ENCODE measurements at places on chromosomes 1 and 21. TPM values are rescaled to one million over a fixed set of nuclear protein-coding genes. Genes with fewer than 3 reads are reported as not detected.
A peak's percentile ranks its signal among the peaks of the same experiment; 100 is the strongest.

- no peak overlapping the region for H3K27ac ChIP-seq
- DNase-seq = no peak
- no peaks in the 10 kb centered on the region for H3K36me3 ChIP-seq
- H3K27me3 ChIP-seq = no peaks in the 10 kb centered on the region
Measured at GRCh38 chr1:89780721-89781120, 40.1 kb upstream of the LRRC8D start.

DNA sequence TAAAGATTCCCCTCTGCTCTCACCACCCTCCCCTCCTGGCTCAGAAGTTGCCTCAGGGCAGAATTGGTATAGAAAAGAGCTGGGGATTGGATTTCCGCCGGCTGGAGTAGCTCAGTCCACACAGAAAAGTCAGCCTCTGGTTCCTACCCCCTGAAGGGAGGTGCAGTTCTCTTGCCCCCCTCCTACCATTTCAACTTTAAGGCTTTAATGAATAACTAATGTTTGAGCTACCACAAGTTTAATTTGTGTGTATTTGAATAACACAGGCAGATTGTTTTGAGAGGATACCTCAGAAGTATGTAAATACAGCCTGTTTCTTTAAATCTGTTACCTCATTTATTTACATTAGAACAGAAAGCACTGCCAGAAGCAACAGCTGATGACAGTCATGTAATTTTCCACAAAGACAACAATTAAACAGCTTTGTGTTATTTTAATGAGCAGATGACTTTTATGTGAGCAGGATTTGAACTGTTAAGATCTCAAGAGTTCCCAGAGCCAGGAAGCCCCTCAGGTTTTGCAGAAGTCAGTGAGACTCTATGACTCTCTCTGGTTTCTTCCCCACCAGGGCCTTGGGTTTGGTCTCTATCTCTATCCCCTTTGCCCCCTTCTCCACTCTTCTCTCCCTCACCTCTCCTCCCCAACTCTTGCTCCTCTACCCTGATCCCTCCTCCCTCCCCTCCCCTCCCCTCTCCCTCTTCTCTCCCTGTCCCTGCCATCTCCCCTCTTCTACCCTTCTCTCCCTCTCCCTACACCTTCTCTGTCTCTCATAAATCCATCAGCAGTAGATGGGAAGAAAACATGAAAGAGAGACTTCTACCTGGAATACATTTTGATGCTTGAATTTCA is 26.3 kb downstream of the DUSP10 start:
- peaks cover 52% of the 10 kb centered on the region for H3K36me3 ChIP-seq
- no peaks in the 10 kb centered on the region for H3K27me3 ChIP-seq
- no peak overlapping the region for H3K4me3 ChIP-seq
- H3K27ac ChIP-seq = peak overlapping the region; percentile 32

Gene B3GALT5
- not detected for total RNA-seq

GRCh38 chr1:209318181-209319056 is 265.1 kb upstream of the CAMK1G start:
- H3K36me3 ChIP-seq = no peaks in the 10 kb centered on the region
- no peak overlapping the region for H3K4me3 ChIP-seq
- DNase-seq = no peak

DNA sequence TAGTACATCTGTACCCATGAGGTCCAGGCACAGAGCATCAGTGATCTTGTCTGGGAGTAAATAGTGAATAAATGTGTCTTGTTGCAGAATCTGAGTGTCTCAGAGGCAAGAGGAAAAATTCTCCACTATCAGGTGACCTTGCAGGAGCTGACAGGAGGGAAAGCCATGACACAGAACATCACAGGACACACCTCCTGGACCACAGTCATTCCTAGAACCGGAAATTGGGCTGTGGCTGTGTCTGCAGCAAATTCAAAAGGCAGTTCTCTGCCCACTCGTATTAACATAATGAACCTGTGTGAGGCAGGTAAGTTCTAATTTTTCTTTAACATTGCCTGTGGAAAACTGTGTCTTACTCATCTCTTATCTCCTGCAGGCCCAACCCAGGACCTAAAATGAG is 43.1 kb downstream of the IL12RB2 start:
- no peak overlapping the region for H3K4me3 ChIP-seq
- peak; percentile 84 for DNase-seq
- peak overlapping the region; percentile 5 for H3K27ac ChIP-seq
- no peaks in the 10 kb centered on the region for H3K27me3 ChIP-seq
- peaks cover 28% of the 10 kb centered on the region for H3K36me3 ChIP-seq

DNA sequence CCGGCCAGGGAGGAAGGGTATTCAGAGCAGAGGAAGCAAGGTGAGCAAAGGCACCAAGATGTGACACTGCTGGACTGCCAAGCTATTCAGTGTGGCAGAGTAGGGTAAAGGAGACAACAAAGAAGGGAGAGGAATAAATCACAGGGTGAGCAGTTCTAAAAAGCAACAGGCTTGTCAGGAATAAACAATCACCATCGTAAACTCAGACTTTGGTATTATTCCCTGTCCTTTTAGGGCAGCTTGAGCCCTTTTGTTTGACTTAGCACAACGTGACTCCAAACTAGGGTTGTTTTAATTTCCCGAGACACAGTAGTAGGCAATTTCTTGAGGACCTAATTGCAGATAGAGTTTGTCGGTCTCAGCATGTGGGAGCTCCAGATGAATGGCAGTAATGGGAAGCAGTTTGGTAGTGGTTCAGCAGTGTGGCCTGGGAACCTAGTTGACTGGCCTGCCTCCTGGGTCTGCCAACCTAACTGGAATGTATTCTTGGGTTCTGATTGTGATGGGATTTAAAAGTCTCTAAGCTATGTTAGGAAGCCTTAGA is 4.3 kb downstream of the CR1L start:
- H3K27ac ChIP-seq = no peak overlapping the region
- H3K36me3 ChIP-seq = no peaks in the 10 kb centered on the region
- peaks cover 8% of the 10 kb centered on the region for H3K4me1 ChIP-seq
- no peak for DNase-seq
- peaks cover 27% of the 10 kb centered on the region for H3K27me3 ChIP-seq

Gene CFAP74
- total RNA-seq = not detected

Gene TARBP1
- 44.9 TPM for total RNA-seq

GRCh38 chr21:41139951-41140350 is 28.0 kb upstream of the BACE2 start:
- no peak overlapping the region for H3K27ac ChIP-seq
- no peaks in the 10 kb centered on the region for H3K27me3 ChIP-seq
- H3K36me3 ChIP-seq = no peaks in the 10 kb centered on the region

GRCh38 chr1:176802316-176802715 is 339.3 kb downstream of the PAPPA2 start:
- H3K4me1 ChIP-seq = no peaks in the 10 kb centered on the region
- no peak overlapping the region for H3K27ac ChIP-seq
- no peaks in the 10 kb centered on the region for H3K27me3 ChIP-seq
- H3K4me3 ChIP-seq = no peak overlapping the region
- no peaks in the 10 kb centered on the region for H3K36me3 ChIP-seq

Gene GSTM2
- 8.0 TPM for total RNA-seq

Gene SPRR1A
- total RNA-seq = not detected

Gene C1QTNF12
- 2.0 TPM for total RNA-seq

DNA sequence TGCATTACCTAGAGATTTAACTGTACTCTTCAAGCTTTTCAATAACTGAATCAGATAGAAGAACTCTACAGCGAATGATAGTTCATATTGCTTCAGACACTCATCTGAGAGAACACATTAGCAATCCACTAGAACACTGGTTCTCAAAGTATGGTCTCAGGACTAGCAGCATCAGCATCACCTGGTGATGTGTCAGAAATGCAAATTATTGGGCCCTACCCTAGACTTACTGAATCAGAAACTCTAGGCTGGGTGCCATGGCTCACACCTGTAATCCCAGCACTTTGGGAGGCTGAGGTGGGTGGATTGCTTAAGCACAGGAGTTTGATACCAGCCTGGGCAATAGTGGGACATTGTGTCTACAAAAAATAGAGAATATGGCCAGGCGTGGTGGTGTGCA is 24.9 kb upstream of the GLIS1 start:
- no peak overlapping the region for H3K4me3 ChIP-seq
- H3K36me3 ChIP-seq = peaks cover 27% of the 10 kb centered on the region
- no peak for DNase-seq
- H3K4me1 ChIP-seq = peaks cover 31% of the 10 kb centered on the region
- H3K27ac ChIP-seq = no peak overlapping the region
- no peaks in the 10 kb centered on the region for H3K27me3 ChIP-seq

Gene GPR137B
- 9.7 TPM for total RNA-seq

DNA sequence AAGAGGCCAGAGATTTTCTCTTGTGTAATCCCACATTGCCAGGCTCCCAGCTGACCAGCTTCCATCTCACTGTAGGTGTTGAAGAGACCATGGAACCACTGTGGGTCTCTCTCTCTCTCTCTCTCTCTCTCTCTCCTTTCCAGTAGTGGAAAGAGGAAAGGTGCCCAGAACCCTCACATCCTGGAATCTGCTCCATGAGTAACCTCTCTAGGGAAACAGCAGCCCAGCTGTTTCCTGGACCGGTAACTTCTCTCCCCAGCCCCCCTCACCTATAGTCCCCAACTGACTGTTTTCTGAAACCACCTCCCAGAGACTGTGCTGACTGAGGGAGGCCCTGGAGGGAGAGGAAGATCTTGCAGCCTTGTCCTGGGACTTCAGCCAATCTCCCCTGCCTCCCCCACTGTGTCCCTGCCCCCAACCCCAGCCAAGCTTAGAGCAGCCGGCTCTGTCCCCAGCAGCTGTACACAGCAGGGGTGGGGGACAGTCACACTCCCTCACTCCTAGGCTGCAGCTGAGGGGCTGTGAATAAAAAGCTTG is 20.6 kb upstream of the SLC45A3 start:
- H3K27me3 ChIP-seq = peaks cover 16% of the 10 kb centered on the region
- H3K4me3 ChIP-seq = no peak overlapping the region
- no peaks in the 10 kb centered on the region for H3K36me3 ChIP-seq
- no peak overlapping the region for H3K27ac ChIP-seq
- peaks cover 2% of the 10 kb centered on the region for H3K4me1 ChIP-seq

GRCh38 chr21:14763695-14764064 is 217.6 kb upstream of the SAMSN1 start:
- H3K4me3 ChIP-seq = no peak overlapping the region
- no peak for DNase-seq
- H3K36me3 ChIP-seq = peaks cover 5% of the 10 kb centered on the region
- H3K27ac ChIP-seq = no peak overlapping the region
- H3K27me3 ChIP-seq = no peaks in the 10 kb centered on the region
- peaks cover 2% of the 10 kb centered on the region for H3K4me1 ChIP-seq

- no peaks in the 10 kb centered on the region for H3K27me3 ChIP-seq
- H3K4me1 ChIP-seq = peaks cover 21% of the 10 kb centered on the region
- no peak overlapping the region for H3K4me3 ChIP-seq
Measured at GRCh38 chr1:212124690-212125582, 89.4 kb downstream of the DTL start.

DNA sequence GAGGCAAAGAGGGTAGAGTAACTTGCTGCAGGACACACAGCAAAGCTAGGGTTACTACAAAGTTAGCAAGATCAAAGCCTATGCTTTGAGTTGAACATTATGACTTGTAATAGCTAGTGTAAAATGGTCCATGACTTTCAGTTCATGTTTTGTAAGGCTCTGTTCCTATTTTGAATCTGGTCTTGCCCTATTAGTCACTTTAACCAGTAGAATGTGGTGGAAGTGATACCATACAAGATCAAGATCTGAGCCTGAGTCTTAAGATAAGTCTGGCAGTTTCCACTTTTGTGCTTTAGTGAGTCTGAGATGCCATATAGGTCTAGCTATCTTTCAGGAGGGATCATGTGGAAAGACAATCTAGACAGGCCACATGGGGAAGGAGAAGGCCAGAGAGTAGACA is 282.1 kb upstream of the BRINP3 start:
- H3K4me1 ChIP-seq = no peaks in the 10 kb centered on the region
- no peak overlapping the region for H3K4me3 ChIP-seq
- no peak overlapping the region for H3K27ac ChIP-seq
- no peaks in the 10 kb centered on the region for H3K27me3 ChIP-seq
- no peaks in the 10 kb centered on the region for H3K36me3 ChIP-seq
- no peak for DNase-seq
